ENCODE measurements at places on chromosomes 6 and 20.

DNA sequence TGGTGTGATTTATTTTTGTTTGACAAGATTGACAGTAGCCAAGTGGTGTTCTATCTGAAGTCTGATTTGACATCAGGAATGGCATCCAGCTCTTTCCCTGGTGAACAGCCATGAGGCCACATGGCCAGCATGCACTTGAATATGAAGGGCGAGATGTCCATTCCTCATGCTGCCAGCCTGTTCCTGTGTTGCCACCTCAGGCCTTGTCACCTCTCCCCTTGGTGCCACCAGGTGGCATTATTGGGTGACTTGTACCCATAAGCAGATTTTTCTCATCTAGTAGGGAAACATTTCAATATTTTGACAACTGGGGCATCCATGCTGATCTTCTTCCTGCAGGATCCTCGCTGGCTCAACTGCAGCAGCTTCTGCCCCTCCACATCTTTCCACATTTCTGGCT is 199.1 kb downstream of the ERMARD start:
- no peak for DNase-seq

DNA sequence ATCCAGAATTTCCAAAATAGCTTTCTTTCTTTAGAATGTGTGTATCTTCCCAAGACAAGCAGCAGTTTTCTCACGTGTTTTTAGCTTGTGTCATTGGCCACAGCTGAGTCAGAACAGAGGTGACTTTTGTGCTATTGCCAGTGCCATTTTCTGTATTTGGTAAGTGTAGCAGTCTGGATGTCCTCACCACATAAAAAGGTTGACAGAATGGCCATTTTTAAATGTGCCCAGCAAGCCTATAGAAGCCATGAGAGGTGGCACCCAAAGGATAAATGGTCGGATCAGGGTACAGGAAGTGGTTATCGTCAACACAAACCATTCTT is 269.5 kb upstream of the HSF2 start:
- no peak for DNase-seq

- no peak for DNase-seq
These were observed 599.5 kb downstream of the PKHD1 start for GRCh38 chr6:51487937-51488336.

- no peak for DNase-seq
These were observed 124.9 kb upstream of the MAFB start for GRCh38 chr20:40813708-40814630.

GRCh38 chr20:34531608-34532265 is 15.5 kb downstream of the DYNLRB1 start:
- DNase-seq: no peak

- DNase-seq: no peak
These were observed 14.8 kb upstream of the LPA start for GRCh38 chr6:160678744-160679401.

GRCh38 chr6:56804996-56805395 is 149.9 kb upstream of the BEND6 start:
- no peak for DNase-seq

DNA sequence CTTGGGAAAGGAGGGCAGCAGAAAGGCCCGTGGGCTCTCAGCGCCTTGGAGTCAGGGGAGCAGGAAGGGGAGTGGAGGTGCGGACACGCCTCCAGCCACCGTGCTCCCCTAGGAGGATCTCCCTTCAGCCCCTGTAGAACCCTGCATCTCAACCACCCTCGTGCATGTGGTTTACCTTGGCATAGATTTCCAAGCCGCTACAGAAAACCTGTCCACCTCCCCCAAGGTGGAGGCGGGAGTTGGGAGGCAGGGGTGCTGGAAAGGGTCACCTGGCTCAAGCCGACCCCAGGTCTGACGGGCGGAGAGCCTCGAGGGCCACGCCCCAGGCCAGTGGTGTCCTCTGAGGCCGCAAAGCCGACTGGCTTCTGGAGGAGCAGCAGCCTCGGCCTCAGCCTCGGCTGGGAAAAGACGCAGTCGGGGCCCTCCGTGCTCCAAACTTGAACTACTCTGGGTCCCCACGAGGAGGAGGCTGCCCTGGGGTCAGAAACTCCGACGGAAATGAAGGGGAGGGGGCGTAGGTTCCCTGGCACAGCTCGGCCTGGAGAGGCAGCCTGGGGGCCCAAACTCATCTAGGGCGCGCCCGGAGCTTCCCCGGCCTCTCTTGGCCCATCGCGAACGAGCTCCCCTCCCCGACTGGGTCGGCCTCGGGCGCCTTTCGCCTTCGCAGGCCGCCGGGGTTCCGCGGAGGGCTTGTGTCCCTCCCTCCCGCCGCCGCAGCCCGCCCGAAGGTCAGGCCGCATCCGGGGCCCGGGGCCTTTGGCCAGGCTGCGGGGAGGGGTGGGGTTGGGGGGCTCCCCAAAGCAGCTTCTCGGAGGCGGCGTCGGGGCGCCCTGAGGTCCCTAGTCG is 6.3 kb upstream of the FOXF2 start:
- no peak for DNase-seq

DNA sequence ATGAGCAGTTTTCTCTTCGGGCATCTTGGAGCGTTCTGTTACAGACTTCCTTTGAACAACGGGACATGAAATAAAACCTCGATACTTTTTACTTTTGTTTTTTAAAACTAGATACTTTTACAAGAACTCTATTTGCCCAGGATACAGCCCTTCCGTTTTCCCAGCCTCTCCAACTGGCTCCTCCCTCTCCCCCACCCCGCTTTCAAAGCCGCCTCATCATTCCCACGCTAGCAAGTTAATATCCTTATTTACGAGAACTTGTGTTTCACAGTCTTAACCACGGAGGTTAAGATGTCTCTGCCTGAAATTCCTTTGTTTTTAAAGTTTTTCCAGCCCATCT is 241 bp upstream of the CFAP206 start:
- no peak for DNase-seq

GRCh38 chr6:44775121-44775520 is 387.6 kb downstream of the CDC5L start:
- no peak for DNase-seq

DNA sequence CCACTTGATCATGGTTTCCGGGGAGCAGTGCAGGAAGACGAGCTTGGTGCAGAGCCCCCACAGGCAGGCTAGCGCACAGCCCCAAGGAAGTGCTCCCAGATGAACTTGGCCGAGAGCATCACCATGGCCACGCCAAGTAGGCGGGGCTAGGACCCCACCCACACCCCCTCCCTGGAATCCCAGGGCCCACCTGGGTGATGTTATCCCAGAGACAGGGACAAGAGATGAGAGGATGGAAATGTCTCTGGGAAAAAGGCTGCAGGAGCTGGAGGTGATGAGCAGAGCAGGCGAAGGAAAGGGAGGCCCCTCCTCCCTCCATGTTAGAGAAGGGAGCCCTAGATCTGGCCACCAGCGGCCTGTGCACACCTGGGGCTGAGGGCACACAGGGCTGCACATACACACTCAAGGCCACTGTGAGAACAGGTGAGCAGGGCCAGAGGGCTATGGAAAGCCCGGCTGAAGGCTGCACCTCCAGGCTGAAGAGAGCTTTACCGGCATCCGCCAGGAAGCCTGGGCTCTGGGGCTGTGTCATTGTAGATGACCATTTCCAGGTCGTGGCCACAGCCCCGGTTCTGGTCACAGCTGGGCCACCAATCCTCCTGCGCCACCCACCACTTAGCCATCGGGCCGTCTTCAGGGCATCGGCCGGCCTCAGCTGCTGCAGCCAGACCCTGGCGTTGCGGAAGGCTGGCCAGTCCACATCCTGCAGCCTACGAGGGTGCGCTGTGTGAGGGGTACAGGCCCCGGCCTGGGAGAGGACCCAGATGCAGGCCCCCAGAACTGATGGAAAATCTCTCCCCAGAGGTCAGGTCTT is 24.9 kb downstream of the NPEPL1 start:
- DNase-seq: no peak

DNA sequence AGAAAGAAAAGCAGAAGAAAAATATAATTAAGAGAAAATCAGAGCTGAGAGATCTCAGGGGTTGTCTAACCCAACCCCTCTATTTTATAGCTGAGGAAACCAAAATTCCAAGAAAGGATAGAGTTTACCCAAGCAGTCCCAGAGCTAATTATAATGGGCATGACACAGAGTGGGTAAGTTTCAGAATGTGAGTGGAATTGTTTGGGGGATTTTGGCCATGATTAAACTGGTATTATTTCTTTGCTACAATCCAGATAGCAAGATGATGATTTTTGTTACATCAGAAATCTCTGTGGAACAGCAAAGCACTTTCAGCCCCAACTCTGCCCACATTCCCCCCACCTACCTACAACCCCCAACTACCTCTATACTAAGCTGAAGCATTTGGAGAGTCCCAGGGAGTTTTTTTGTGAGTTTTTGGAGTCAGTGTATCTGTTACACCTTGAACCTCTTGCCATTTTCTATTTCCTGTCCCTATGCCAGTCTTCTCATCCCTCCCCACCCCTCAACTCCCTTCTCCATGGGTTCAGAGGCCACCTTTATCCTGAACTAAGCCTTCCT is 24.7 kb downstream of the POFUT1 start:
- no peak for DNase-seq

- peak; percentile 11 for DNase-seq
These were observed 77.3 kb upstream of the SLC35F1 start for GRCh38 chr6:117829594-117830319.

- no peak for DNase-seq
These were observed 202.2 kb upstream of the CCN2 start for GRCh38 chr6:132153221-132153898.

GRCh38 chr6:39880594-39880993 is 53.7 kb downstream of the MOCS1 start:
- DNase-seq: no peak

DNA sequence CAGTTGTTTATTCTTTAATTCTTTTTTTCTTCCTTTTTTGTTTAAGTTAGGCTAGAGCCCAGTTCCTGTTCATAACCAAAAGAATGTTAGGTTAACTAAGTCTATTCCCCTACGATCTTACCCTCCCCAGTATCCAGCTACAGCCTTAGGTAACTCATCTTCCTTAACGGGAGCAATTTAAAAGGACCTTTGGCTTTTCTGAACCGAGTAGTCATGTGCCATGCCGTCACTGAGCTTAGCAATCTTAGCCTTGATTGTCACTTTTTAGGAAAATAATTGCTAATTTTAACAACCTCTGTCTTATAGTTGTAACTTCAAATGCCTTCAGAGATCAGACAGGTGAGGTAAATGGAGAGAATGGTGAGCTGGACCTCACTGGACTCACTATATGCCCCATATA is 6.2 kb downstream of the METTL24 start:
- DNase-seq: no peak

DNA sequence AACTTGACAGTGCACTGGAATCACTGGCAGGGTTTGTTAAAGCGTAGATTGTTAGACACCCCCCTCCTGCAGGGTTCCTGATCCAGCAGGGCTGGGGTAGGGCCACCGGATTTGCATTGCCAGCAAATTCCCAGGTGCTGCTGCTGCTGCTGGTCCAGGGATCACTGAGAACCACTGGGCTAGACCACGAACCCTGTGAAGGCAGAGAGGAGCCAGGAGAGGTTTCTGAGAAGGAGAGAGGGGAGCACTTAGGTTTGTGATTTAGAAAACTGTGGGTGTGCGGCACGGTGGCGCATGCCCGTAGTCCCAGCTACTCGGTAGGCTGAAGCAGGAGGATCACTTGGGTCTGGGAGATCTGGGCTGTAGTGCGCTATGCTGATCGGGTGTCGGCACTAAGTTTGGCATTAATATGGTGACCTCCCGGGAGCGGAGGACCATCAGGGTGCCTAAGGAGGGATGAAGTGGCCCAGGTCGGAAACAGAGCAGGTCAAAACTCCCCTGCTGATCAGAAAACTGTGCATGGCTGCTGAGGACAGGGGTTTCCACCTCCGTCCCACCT is 53.6 kb upstream of the FAM83D start:
- no peak for DNase-seq

DNA sequence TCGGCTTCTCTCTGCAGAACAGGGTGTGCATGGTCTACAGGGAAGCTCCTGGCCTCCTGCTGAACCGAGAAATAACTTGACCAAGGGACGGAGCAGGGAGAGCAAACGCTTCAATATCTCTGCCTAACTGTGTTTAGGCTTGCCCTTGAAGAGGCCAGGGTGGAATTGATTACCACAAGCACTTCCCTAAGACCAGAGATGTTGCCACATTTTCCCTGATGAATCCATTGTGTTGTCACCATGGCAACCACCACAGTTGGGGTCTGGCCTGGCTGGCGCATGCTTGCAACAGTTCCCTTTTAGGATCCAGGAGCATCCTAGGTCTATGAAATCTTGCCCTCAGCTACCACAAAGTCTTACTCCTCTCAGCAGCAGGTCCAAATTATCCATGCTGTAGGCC is 213.5 kb upstream of the SULF2 start:
- no peak for DNase-seq

DNA sequence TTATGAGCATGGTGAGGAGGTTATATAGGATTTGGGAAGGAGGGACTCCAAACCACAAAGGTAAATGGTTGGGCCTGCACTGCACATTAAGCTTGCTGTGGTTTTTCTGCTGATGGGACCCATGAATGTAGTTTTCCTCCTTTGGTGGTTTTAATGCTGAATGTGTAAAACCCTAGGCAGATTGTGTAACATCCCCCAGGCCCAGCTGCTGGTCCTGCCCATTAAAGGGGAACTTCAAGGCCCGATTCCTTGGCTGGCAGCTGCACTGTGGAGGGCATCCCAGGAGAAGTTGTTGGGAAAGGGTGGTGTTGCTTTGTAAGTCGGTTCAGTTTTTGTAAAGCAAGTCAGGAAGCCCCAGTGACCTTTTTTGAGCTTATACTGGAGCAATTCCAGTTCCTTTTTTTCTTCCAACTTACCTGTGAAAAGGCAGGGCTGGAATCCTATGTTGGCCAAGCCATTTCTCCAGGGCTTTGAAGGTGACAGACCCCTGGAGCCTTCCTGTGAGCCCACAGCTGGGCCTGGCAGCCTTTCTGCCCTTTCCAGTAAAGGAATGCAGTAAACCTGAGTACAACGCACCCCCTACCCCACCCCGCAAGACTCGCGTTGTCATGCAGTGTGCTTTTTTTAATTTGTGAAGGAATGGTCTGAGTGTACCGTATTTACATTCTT is 43.1 kb upstream of the NAA20 start:
- peak; percentile 58 for DNase-seq

All from brain pericyte (primary cell).